CD4-positive, alpha-beta T cell (primary cell): ENCODE measurements at places on chromosomes 6 and 20. TPM values are rescaled to one million over a fixed set of nuclear protein-coding genes. Genes with fewer than 3 reads are reported as not detected.

The NCOA6 gene
- total RNA-seq = 16.3 TPM

The ELMO2 gene
- 85.6 TPM for total RNA-seq

The FAM83C gene
- total RNA-seq = not detected

The SMOC2 gene
- not detected for total RNA-seq

The DDX39B gene
- total RNA-seq = 483 TPM

The SLC22A23 gene
- total RNA-seq = 13.6 TPM

The PNLDC1 gene
- 0.14 TPM for total RNA-seq

The HSPA1L gene
- 1.7 TPM for total RNA-seq
